Activated CD4-positive, alpha-beta memory T cell treated with anti-CD3 and anti-CD28 coated beads for 36 hours (primary cell): ENCODE measurements at places on chromosomes 12 and 14.
A peak's percentile ranks its signal among the peaks of the same experiment; 100 is the strongest.

- H3K27me3 ChIP-seq, result no peaks in the 10 kb centered on the region
- no peaks in the 10 kb centered on the region for H3K4me1 ChIP-seq
- H3K36me3 ChIP-seq, result no peaks in the 10 kb centered on the region
- DNase-seq, result no peak
- H3K27ac ChIP-seq, result no peak overlapping the region
These were observed 300.5 kb downstream of the RMST start for GRCh38 chr12:97763113-97763512.

GRCh38 chr14:28751467-28752058 is 15.0 kb upstream of the FOXG1 start:
- peak; percentile 20 for DNase-seq
- no peak overlapping the region for H3K4me3 ChIP-seq
- no peak overlapping the region for H3K27ac ChIP-seq
- H3K36me3 ChIP-seq, result no peaks in the 10 kb centered on the region

GRCh38 chr12:19198272-19198671 is 68.7 kb downstream of the PLEKHA5 start:
- peaks cover 2% of the 10 kb centered on the region for H3K4me1 ChIP-seq
- no peak for DNase-seq
- no peak overlapping the region for H3K27ac ChIP-seq
- no peak overlapping the region for H3K4me3 ChIP-seq

DNA sequence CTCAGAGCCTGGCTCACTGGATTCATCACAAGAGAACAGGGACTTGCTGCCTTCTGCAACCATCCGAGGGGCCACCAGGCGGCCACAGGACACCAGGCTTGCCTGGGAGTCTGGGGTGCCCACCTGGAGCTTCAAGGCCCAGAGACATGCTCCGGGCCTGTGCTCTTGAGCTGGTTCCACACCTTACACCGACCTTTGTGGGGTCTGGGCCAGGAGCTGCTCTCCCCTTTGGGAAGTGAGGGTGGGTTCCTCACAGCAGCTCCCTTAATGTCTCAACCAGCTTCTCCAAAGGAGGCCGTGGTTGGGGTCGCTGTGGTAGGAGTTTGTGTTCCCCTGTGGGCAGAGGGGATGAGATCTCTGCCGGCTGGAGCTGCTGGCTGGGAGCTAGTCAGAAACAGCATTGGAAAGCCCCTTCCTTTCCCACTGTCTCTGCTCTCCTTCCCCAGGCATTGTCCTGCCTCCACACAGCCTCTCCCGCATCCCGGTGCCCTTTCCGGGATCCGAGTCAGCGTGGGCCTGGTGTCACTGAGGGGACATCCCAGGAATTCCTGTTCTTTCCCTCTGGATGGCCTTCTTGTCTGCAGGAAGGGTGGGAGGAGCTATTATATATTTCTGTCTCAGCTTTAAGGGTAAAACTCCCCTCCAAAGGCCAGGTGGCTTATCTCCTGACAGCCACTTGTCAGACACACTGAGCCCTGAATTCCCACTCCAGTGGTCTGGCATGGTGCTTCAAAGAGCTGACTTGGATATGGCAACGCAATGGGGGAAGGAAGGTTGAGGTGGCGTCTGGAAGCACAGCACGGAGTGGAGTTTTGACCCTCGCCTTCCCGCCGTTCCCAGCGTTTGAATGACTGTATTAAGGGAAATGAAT is 5.1 kb upstream of the PAPLN start:
- peaks cover 1% of the 10 kb centered on the region for H3K36me3 ChIP-seq
- H3K4me1 ChIP-seq, result peaks cover 5% of the 10 kb centered on the region
- H3K4me3 ChIP-seq, result no peak overlapping the region
- peaks cover 33% of the 10 kb centered on the region for H3K27me3 ChIP-seq
- DNase-seq, result peak; percentile 25

GRCh38 chr12:60394665-60395064 is 798.8 kb downstream of the SLC16A7 start:
- no peak overlapping the region for H3K4me3 ChIP-seq
- H3K36me3 ChIP-seq, result no peaks in the 10 kb centered on the region
- H3K4me1 ChIP-seq, result no peaks in the 10 kb centered on the region
- H3K27ac ChIP-seq, result no peak overlapping the region
- H3K27me3 ChIP-seq, result no peaks in the 10 kb centered on the region

DNA sequence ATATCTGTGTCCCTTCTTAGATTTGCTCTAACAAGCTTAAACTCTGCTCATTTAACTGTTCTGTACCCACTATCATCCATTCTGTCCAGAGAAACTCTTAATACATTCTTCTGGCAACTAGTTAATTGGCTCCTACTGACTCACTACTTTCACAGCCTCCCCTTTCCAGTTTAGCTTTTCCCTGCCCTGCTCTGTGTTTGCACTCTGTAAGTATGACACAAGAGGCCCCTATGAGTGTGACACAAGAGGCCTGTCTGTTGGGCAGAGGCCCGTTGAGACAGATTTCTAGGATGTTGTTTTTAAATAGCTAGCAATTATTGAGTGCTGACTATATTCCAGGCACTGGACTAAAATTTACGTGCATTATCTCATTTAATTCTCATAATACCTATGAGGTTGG is 246.0 kb upstream of the DAAM1 start:
- peaks cover 2% of the 10 kb centered on the region for H3K27me3 ChIP-seq
- H3K4me1 ChIP-seq, result no peaks in the 10 kb centered on the region
- no peak overlapping the region for H3K4me3 ChIP-seq

DNA sequence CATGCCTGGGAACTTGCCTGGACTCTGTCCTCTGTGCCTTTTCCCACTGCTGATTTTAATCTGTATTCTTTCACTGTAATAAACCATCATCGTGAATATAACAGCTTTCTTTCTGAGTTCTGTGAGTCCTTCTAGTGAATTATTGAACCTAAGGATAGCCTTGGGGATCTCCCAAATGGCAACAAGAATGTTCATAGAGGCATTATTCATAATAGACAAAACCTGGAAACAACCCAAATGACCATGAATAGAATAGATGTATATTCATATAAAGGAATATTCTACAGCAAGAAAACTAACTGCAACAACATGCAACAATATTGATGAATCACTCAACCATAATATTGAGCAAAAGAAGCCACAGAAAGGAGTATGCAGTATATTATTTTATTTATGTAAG is 44.7 kb upstream of the CEP83 start:
- DNase-seq, result no peak
- no peaks in the 10 kb centered on the region for H3K27me3 ChIP-seq
- no peak overlapping the region for H3K27ac ChIP-seq
- H3K4me1 ChIP-seq, result no peaks in the 10 kb centered on the region

- no peak overlapping the region for H3K27ac ChIP-seq
- no peaks in the 10 kb centered on the region for H3K36me3 ChIP-seq
- peaks cover 26% of the 10 kb centered on the region for H3K4me1 ChIP-seq
These were observed 47.3 kb downstream of the ACSM4 start for GRCh38 chr12:7351177-7351576.

DNA sequence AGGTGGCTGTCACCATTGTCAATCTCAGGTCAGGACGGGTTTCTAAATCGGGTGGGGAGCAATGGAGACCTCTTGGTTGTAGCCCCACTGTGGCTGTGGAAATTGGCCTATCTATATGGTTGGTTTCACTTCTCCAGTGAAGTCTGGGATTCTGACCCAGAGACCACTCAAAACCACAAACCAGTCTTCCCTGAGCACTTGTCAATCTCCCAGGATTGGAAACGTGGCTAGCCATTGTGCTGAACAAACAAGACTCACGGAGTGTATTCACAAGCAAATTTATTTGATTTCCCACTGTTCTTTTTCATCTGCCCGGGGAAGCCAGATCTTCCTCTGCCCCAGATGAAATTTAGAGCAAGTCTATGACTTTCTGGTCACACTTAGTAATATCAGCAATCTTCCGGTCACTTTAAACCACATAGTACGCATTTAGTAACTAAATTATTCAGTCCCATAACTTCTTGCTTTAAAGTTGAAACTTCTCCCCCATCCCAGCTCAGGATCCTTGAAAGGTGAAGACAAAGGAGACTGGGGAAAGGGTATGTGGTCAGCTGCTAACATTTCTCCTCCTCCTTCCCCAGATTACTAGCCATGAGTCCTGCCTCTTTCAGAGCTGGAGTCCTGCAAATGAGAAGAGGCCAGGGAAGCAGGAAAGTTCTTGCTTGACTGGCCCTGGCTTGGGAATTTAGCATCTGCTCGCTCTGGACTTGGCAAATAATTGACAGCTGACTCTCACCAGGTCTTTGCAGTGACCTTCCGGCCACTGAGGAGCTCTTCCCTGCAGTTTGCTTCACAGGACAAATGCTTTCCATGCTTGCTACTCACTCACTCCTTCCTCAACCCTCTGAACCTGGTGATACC is 123.2 kb upstream of the MAX start:
- no peaks in the 10 kb centered on the region for H3K36me3 ChIP-seq
- H3K27me3 ChIP-seq, result no peaks in the 10 kb centered on the region
- H3K4me1 ChIP-seq, result peaks cover 58% of the 10 kb centered on the region
- peak overlapping the region; percentile 65 for H3K27ac ChIP-seq

DNA sequence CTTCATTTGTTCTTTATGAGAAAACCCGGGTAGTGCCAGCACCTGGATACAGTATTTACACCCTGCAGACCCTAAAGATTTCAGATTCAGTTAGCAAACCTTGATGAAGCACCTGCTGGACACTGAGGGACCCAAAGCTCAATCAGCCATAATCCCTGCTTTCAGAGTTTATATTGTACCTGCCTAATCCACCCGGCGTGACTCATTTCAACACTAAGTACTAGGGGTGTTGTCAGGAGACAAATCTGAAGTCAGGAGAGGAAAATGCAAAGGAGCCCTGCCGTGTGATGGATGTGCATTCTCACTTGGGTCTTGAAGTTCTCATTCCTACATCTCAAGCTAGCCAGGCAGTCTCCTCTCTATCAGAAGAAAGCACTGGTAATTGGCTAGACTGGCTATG is 176.7 kb upstream of the BCL2L14 start:
- no peak for DNase-seq
- H3K36me3 ChIP-seq, result peaks cover 38% of the 10 kb centered on the region
- no peak overlapping the region for H3K27ac ChIP-seq
- H3K4me1 ChIP-seq, result peaks cover 29% of the 10 kb centered on the region
- no peak overlapping the region for H3K4me3 ChIP-seq

GRCh38 chr12:124097701-124098100 is 124.7 kb downstream of the ZNF664 start:
- no peak for DNase-seq
- no peaks in the 10 kb centered on the region for H3K36me3 ChIP-seq
- no peaks in the 10 kb centered on the region for H3K4me1 ChIP-seq
- H3K27me3 ChIP-seq, result peaks cover 8% of the 10 kb centered on the region

DNA sequence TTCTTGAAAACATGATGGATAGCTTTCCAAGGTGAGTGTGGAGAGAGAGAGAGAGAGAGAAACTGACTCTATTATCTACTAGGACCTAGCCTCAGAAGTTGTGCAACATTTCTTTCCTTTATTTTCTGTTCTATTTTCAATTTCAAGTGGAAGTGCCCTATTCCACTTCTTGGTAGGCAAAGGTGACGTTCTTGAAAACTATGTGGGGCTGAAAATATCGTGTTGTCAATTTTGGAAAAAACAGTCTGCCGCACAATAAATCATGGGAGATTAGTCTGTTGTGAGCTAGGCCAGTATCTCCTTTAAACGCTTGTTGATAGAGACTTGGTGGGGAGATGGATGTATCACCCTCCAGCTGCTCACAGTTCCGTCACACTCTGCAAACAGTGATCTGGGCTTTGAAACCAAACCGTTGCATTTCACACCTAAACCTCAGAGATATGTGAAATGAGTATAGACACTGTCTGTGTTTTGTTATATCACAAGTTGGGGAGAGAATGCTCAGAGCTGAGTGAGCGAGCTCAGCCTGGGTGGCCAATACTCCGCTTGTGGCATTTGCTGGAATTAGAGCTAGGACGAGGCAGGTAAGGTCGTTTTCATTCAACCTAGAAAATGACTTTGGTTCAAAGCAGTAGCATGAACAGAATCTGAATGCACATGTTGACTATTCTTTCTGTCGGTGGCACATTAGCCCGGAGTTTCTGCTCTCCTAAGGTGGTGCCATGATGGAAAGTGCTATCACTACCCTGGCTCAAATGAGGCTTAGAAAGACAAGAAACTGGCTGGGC is 75.1 kb upstream of the ST8SIA1 start:
- H3K4me1 ChIP-seq, result peaks cover 49% of the 10 kb centered on the region
- H3K4me3 ChIP-seq, result peak overlapping the region; percentile 69
- no peaks in the 10 kb centered on the region for H3K36me3 ChIP-seq
- H3K27ac ChIP-seq, result peak overlapping the region; percentile 88
- no peaks in the 10 kb centered on the region for H3K27me3 ChIP-seq
- DNase-seq, result peak; percentile 78
